Osteoblast (primary cell): ENCODE measurements at places on chromosomes 6 and 20. TPM values are rescaled to one million over a fixed set of nuclear protein-coding genes. Genes with fewer than 3 reads are reported as not detected.

C20orf204 gene
- 0.59 and 1.1 TPM in 2 replicates for total RNA-seq

OR2B6 gene
- not detected in 2 replicates for total RNA-seq

DNA sequence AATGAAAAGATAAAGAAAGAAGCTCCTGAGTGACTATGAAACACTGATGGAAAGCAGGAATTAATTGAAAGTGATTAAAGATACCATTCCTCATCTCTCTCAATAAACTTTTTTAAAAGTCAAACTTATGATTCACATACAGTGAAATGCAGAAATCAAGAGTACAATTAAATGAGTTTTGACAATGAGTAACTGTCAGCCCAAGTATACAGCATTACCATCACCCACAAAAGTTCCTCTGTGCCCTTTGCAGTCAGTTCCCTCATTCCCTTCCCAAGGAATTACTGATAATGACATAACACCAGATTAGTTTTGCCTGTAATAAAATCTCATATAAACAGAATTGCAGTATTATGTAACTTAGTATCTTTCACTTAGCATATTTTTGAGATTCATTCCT, 44.5 kb downstream of the ATG5 start:
- DNase-seq, result no peak

- DNase-seq, result no peak
Observed at GRCh38 chr20:37075932-37076685, 19.7 kb downstream of the RBL1 start.

DNA sequence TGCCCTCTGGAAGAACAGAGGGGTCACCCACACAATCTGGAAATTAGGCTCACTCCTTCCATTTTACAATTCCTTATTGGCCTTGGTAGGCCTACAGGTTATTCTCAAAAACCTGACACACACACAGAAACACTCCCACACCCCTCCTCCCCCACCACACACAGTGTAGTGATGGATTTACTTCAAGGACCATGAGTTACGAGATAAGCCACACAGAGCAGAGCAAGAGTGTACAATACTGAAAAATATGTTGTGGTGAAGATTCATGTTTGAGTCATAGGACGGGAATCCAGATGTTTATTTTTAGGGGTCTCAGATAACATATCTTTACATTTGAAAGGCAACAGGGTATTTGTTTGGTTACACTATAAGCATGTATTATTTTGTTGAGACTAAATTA, 291.9 kb downstream of the PLCB1 start:
- no peak for DNase-seq

MROH8 gene
- total RNA-seq, result 1.1 and 1.8 TPM in 2 replicates

BMP2 gene
- total RNA-seq, result 1.8 TPM in 2 replicates

- no peak for DNase-seq
Observed at GRCh38 chr20:48419173-48419572, 408.6 kb downstream of the PREX1 start.

- peak; percentile 61 for DNase-seq
Observed at GRCh38 chr6:112016320-112016719, 37.6 kb upstream of the CCN6 start.

- DNase-seq, result no peak
Observed at GRCh38 chr6:414447-414846, 22.9 kb downstream of the IRF4 start.

GRCh38 chr6:44784195-44784594, 396.7 kb downstream of the CDC5L start:
- DNase-seq, result no peak

GRCh38 chr20:21219686-21220085, 83.4 kb upstream of the XRN2 start:
- no peak for DNase-seq

- DNase-seq, result no peak
Observed at GRCh38 chr20:34876406-34877282, at the start of gene ACSS2. Gene ACSS2 (plus strand): TSS chr20:34876612. CDS start chr20:34876646, 34 bp downstream.

SIRPA gene
- total RNA-seq, result 13.8 and 15.9 TPM in 2 replicates

PAK5 gene
- total RNA-seq, result not detected in 2 replicates

- no peak for DNase-seq
Observed at GRCh38 chr20:5770231-5770986, 20.2 kb downstream of the SHLD1 start.
